ENCODE measurements at places on chromosomes 13 and 19. TPM values are rescaled to one million over a fixed set of nuclear protein-coding genes. Genes with fewer than 3 reads are reported as not detected.

TNFSF13B gene
- 3.3 TPM for total RNA-seq

CGB3 gene
- not detected for total RNA-seq

FREM2 gene
- total RNA-seq, result not detected

SLC17A7 gene
- total RNA-seq, result not detected

KLK3 gene
- total RNA-seq, result not detected

CATSPERD gene
- not detected for total RNA-seq

RNU6-9 gene
- not detected for total RNA-seq

ZNF763 gene
- total RNA-seq, result 0.23 TPM

TEX29 gene
- not detected for total RNA-seq

BTBD2 gene
- 53.4 TPM for total RNA-seq

SLC15A1 gene
- not detected for total RNA-seq

LAIR1 gene
- not detected for total RNA-seq

DMKN gene
- 90.7 TPM for total RNA-seq

GRCh38 chr19:48400018-48400742 is 6.7 kb downstream of the GRIN2D start:
- no peaks in the 10 kb centered on the region for H3K36me3 ChIP-seq
- peaks cover 40% of the 10 kb centered on the region for H3K4me1 ChIP-seq
- H3K27ac ChIP-seq, result no peak overlapping the region
- H3K27me3 ChIP-seq, result peaks cover 5% of the 10 kb centered on the region

GRCh38 chr13:85985797-85986196 is 186.6 kb upstream of the SLITRK6 start:
- no peaks in the 10 kb centered on the region for H3K27me3 ChIP-seq
- peaks cover 6% of the 10 kb centered on the region for H3K36me3 ChIP-seq
- peak; percentile 47 for DNase-seq
- peak overlapping the region; percentile 81 for H3K27ac ChIP-seq
- peak overlapping the region; percentile 41 for H3K4me3 ChIP-seq

- H3K27ac ChIP-seq, result peak overlapping the region; percentile 55
- peaks cover 8% of the 10 kb centered on the region for H3K36me3 ChIP-seq
- H3K4me3 ChIP-seq, result peak overlapping the region; percentile 57
- H3K27me3 ChIP-seq, result no peaks in the 10 kb centered on the region
These were observed 11.9 kb downstream of the EFNB2 start for GRCh38 chr13:106523576-106523975.

DNA sequence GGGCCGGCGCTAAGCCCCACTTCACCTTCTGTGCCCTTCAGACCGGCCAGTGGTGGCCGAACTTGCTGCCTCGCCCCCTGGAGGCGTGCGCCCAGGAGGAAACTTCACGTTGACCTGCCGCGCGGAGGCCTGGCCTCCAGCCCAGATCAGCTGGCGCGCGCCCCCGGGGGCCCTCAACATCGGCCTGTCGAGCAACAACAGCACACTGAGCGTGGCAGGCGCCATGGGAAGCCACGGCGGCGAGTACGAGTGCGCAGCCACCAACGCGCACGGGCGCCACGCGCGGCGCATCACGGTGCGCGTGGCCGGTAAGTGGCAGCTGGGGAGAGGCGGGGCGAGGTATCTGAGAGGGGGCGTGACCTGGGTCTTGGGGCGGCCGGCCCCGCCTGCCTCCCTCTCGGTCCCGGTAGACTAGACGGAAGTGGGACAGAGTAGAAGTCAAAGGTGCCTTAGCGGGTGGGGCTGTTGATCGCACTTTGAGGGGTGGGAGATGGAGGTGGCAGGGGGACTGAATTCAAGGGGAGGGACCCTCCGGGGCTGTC is 5.6 kb downstream of the ICAM5 start:
- no peak overlapping the region for H3K27ac ChIP-seq
- no peak for DNase-seq
- peaks cover 5% of the 10 kb centered on the region for H3K4me1 ChIP-seq
- no peak overlapping the region for H3K4me3 ChIP-seq
- no peaks in the 10 kb centered on the region for H3K27me3 ChIP-seq

GRCh38 chr13:111291908-111292307 is 28.5 kb upstream of the TEX29 start:
- no peak for DNase-seq
- H3K36me3 ChIP-seq, result peaks cover 56% of the 10 kb centered on the region
- H3K4me3 ChIP-seq, result no peak overlapping the region
- H3K27ac ChIP-seq, result no peak overlapping the region

DNA sequence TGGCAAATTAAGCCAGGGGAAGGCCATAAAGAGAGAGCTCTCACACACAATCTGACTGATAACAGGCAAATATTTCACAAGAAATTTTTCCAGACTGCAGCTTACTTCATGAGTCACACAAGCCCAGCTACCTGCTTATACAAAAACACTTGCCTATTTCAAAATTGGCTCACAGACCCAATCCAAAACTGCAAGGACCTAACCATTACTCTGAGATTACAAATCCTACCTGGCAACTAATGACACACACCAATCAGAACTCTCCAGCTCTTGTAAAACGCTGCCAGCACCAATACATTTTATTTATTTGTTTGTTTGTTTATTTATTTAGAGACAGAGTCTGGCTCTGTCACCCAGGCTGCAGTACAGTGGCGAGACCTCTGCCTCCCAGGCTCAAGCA is 18.1 kb upstream of the ZFP82 start:
- H3K4me3 ChIP-seq, result no peak overlapping the region
- no peaks in the 10 kb centered on the region for H3K36me3 ChIP-seq
- H3K27ac ChIP-seq, result no peak overlapping the region
- H3K27me3 ChIP-seq, result no peaks in the 10 kb centered on the region
- H3K4me1 ChIP-seq, result no peaks in the 10 kb centered on the region

- H3K36me3 ChIP-seq, result peaks cover 98% of the 10 kb centered on the region
- no peaks in the 10 kb centered on the region for H3K27me3 ChIP-seq
- H3K4me3 ChIP-seq, result no peak overlapping the region
- no peak for DNase-seq
- H3K4me1 ChIP-seq, result peaks cover 41% of the 10 kb centered on the region
These were observed 6.4 kb downstream of the C3 start for GRCh38 chr19:6713773-6714692.

DNA sequence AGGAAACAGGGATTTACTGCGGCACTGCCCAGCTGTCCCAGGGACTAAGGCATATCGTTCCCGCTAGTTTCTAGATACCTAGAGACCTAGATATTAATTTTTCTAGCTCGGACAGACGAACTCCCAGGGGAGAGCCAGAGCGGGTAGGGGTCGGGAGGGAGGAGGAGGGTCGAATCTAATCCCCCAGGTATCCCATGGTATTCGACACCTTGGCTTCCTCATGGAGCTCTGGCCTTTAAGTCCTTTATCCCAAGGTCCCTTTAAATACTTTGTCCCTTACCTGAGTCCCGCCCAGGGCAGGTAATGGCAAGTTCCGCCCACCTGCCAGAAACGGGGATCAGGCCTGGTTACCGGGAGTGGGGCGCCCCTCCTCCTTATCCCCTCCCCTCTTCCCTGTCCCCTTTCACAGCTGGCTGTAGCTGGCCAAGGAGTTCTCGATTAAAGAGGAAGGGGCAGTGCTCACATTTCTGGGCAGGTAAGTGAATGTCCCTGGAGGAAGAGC is at the start of gene PRRG2:
Gene PRRG2 (plus strand): TSS at position 310 of the 502 bp plus-strand sequence. CDS start 1,904 bp downstream, outside the sequence.
- peak within 1 kb of the TSS; percentile 92 for H3K4me3 ChIP-seq
- H3K27ac ChIP-seq, result peak within 1 kb of the TSS; percentile 96
- peaks cover 7% of the 10 kb centered on the region for H3K36me3 ChIP-seq
- peak; percentile 52 for DNase-seq

GRCh38 chr13:99421758-99422585 is 79.3 kb upstream of the TM9SF2 start:
- H3K36me3 ChIP-seq, result no peaks in the 10 kb centered on the region
- DNase-seq, result no peak
- H3K27me3 ChIP-seq, result peaks cover 61% of the 10 kb centered on the region
- no peak overlapping the region for H3K4me3 ChIP-seq
- H3K27ac ChIP-seq, result no peak overlapping the region
- no peaks in the 10 kb centered on the region for H3K4me1 ChIP-seq

- H3K27me3 ChIP-seq, result no peaks in the 10 kb centered on the region
- peak overlapping the region; percentile 59 for H3K4me3 ChIP-seq
- H3K27ac ChIP-seq, result peak overlapping the region; percentile 83
- peaks cover 13% of the 10 kb centered on the region for H3K4me1 ChIP-seq
These were observed 17.7 kb upstream of the SPACA4 start for GRCh38 chr19:48588670-48589401.

DNA sequence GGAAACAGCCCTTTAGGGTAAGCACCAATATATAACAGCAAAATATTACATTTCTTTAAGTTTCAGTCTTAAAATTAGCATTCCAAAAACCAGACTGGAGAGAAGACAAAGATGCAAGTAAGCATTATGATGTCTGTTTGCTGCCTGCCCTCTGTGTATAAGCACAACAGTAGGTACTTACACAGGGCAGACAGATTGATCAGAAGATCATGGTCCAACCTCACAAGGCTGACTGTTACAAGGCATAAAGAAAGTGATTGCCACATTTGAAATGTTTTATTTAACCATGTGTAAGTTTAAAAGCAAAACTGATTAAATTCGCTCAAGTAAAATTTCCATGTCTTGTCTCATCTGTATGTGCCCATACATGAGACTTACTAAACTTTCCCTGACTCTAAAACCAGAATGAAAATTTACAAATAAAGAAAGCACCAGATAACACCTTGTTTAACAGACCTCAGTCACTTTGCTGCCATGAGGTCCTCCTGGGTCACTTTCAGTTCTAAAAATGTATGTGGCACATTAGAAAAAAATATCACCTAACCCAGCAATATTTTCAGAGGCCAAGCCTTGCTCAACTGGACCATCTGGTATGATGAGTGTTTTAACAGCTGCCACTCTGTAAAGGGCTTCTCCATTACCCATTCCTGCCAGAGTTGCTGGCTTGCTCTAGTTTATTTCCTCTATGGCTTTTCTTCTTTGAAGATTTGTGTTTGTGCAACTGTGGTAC is 297.0 kb downstream of the RBM26 start:
- DNase-seq, result no peak
- H3K27me3 ChIP-seq, result no peaks in the 10 kb centered on the region
- H3K36me3 ChIP-seq, result no peaks in the 10 kb centered on the region
- no peaks in the 10 kb centered on the region for H3K4me1 ChIP-seq
- H3K27ac ChIP-seq, result no peak overlapping the region
- no peak overlapping the region for H3K4me3 ChIP-seq

- no peaks in the 10 kb centered on the region for H3K27me3 ChIP-seq
- H3K36me3 ChIP-seq, result no peaks in the 10 kb centered on the region
- no peak for DNase-seq
These were observed 364.2 kb upstream of the SLC10A2 start for GRCh38 chr13:103430368-103430767.

DNA sequence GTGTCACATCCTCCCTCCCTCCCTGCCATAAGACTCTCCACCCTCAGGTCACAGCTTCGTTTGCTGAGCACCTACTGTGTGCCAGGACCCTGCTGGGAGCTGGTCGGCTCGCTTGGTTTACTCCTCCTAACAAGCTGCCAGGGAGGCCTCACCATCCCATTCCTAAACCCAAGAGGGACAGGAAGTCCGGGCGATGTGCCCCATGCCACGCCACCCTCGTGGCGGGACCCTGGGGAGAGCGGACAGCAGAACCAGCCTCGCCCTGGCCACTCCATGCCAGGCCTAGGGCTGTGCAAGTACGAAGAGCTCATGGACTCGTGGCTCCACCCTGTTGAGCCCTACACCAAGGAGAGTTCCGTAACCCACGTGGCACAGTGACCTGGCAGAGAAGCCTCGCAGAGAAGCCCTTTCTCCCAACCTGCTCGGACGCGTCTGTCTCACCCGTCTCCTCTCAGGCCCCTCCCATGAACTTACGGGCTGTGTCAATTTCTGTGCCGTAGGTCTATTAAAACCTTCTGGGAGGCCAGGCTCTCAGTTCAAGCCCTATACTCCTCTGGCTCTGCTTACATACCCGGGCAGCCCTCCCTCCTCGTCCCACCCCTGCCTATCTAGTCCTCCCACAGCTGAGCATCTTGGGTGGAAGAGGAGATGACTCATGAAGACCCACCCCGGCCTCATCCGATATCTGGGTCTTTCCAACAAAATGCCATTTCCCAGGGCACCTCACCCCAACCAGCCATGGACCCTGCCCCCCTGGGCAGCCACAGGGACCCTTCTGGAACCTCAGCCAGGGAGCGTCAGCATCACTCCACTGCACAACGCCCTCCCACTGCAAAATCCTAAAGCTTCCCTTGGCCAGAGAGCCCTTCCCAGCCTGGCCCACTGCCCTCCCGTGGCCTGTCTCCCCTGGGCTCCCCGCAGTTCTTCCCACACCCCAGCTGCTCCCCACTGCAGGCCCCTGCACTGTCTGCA is 2.6 kb downstream of the UBXN6 start:
- H3K27ac ChIP-seq, result peak overlapping the region; percentile 85
- H3K27me3 ChIP-seq, result no peaks in the 10 kb centered on the region
- H3K4me1 ChIP-seq, result peaks cover 22% of the 10 kb centered on the region

GRCh38 chr19:51000981-51001380 is 423 bp downstream of the KLK8 start:
- DNase-seq, result no peak
- H3K27me3 ChIP-seq, result peaks cover 11% of the 10 kb centered on the region
- H3K27ac ChIP-seq, result no peak overlapping the region

- peaks cover 85% of the 10 kb centered on the region for H3K36me3 ChIP-seq
- H3K27ac ChIP-seq, result no peak overlapping the region
- H3K4me3 ChIP-seq, result no peak overlapping the region
- DNase-seq, result no peak
These were observed 30.6 kb downstream of the CUL4A start for GRCh38 chr13:113239986-113240385.

DNA sequence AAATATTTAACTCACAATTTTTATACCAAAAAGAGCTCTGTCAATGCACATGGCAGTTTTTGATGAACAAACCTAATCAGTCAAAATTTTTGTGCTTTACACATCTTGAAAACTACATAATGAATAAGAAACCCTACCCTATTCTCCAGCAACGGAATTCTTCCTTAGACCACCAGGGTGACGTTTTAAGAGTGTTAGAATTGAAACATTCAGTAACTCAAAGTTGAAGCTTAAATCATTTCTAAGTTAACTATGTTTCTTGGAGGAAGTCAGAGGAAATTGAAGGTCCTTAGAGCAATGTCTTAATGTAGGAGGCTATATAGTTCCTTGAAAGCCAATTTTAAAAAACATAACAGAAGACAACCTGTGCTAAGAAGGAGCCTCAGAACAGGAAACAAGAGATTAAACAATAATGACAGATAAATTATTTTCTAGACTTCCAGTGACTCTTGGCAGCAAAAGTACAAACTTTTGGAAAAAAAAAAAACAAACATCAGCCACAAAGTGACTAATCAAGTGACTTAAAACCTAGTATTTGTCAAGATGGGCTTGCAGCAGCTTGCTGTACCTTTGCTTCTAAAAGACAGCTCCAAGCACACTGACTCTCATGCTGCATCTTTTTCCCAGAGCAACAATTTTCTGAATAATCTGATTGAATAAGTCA is 6.2 kb downstream of the SPRY2 start:
- H3K36me3 ChIP-seq, result peaks cover 65% of the 10 kb centered on the region
- no peaks in the 10 kb centered on the region for H3K27me3 ChIP-seq
- H3K27ac ChIP-seq, result peak overlapping the region; percentile 49
- H3K4me3 ChIP-seq, result peak overlapping the region; percentile 45
